MCF 10A (cell line): ENCODE measurements at places on chromosomes 4 and X. TPM values are rescaled to one million over a fixed set of nuclear protein-coding genes. Genes with fewer than 3 reads are reported as not detected.

Gene KIF4A
- total RNA-seq: 13.6 and 19.0 TPM in 2 replicates

Gene GAGE13
- total RNA-seq: not detected in 2 replicates

Gene PRDM8
- 4.8 and 4.9 TPM in 2 replicates for total RNA-seq

Gene PAGE2B
- not detected in 2 replicates for total RNA-seq

DNA sequence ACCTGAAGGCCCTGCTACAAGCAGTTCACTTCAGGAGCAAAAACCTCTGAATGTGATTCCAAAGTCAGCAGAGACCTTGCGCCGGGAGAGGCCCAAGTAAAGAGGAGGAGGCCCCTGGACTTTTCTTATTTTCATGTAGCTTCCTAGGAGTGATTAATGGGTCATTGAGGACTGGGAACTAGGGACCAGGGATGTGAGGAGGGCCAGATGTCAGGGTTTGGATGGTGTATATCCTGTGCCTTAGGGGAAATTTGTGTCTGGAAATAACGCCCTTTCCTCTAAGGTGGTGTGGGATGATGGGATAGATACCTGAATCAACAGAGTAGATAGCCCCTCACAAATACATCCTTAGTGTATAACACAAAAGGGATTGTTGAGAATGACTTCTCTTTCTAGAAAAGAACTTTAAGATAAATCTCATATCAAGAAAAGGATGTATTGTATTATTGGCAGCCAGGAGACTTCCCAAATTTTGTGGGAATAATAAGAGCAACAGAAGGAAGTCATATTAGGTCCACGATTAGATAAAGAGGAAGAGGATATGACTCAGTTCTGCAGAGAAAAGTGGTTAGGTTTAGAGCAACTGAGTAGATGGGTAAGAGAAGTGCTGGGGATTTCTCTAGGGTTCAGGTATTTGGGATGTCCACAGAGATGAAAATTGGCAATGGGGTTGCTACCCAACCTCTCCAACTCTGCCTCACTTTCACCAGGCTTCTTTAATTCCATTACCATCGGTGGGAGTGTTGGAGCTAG is 1.1 kb downstream of the ITGB1BP2 start:
- DNase-seq: no peak

- no peak for DNase-seq
These were observed at the start of gene TACR3 for GRCh38 chr4:103719830-103720207. TSS of gene TACR3 (minus strand) at chr4:103719985. CDS start at chr4:103719675, 310 bp downstream.

DNA sequence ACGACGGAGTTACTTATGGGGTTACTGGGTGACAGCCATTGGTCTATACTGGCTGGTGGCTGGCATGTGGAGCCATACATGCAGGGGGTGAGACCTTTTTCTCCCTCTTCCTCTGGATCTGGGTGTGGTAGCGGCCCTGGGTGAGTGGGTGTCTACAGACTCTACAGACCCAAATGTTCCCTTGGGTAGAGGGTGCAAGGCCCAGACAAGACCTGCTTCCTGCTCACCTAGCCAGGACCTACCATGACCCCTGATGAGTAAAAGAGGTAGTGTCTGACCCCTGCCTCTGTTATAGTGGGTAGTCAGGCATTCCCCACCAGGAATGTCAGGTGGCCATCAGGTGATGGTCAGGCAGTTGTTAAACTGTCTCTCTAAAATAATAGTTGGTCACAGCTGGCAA is 66.8 kb downstream of the SLC2A9 start:
- DNase-seq: no peak

GRCh38 chrX:48711162-48711928 is 14.8 kb downstream of the SUV39H1 start:
- no peak for DNase-seq

DNA sequence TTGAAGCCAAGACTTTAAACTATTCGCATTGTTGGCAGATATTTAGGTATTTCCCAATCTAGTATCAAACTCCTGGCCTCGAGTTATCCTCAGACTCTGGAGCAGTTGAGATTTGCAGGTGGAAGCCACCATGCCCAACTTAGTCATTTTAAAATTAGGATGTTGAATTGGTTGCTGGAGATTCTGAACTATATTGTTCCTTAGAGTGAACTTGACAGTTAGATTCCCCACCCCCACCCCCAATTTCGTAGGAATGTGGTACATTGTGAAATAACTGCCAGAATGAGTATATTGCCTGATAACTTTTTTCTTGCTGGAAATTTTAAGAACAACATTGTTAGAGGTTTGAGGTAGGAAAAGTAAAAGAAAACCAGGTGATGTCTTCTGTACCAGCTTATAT is 2.3 kb downstream of the NOCT start:
- peak; percentile 53 for DNase-seq

DNA sequence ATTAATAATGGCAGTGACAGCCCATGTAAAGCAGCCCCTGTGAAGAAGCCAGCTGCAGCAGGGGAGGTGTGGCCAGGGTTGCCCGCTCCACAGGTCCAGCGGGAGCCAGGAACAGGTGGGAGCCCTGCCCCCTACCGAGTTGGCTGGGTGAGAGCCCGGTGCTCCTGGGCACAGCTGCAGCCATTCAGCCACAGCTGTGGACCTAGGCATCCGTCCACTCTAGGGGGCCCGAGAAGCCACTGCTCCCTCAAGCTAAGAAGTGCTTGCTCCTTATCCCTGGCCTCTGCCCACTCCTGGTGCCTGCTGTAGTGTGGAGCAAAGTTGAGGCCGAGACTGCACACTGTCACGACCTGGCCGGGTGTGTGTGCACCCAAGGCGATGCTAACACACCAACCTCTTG is 1469.0 kb downstream of the PCDH7 start:
- DNase-seq: no peak

DNA sequence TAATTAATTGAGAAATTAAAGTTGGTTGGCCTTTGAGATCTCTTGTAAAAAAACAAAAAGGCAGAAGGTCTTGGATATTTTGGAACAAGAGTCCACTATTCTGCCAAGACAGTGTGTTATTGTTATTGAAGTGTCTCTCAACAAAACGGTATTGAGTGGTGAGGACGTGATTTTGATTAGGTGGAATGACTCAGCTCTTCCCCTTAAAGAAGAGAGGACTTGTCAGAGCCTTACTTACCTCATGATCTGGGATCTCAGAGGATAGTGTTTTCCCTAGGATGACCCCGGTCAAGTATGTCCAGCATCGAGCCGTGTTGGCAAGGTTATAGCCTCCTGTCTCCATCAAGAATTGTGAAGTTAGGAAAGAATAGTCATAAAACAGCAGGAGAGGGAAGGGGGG is 110.9 kb downstream of the HDAC8 start:
- DNase-seq: no peak

DNA sequence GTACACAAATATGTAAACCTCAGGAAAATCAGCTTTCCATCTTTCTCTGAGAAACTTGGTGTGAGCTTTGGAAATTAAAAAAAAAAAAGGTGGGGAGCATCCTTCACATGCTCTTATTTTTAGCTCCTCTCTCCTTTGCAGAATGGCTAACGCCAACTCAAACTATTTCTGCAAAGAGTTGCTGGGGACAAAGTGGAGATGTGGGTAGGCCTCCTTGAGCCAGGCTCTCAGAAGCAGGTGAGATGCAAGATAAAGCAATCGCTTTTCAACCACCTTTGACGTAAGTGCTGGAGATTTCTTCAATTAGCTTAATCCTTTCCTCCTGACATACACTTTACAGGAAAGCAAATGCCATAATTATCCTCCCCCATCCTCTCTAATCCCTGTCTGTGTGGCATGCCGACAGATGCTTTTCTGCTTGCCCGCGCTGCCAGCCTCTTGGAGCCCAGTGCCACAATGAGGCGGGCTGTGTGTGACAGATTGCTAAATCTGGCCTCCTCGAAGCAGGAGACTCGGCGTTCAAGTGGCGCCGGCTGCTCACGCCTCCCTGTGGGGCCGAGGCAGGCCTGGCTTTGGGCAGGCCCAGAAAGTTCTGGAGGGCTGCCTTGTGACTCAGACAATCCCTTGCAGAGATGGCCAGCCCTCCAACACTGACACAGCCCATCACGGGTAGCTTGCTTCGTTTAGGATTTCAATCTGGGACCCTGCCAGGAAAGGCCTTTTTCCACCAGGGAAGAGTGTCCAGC is 64.9 kb upstream of the SOD3 start:
- DNase-seq: no peak

- DNase-seq: peak; percentile 99
These were observed at the start of gene CXCL8 for GRCh38 chr4:73740353-73740778. TSS of gene CXCL8 (plus strand) at chr4:73740569. CDS start at chr4:73740659, 90 bp downstream.
